ENCODE measurements at places on chromosomes 7 and 10.

- no peak for DNase-seq
Measured at GRCh38 chr10:68303849-68304412, 27.9 kb upstream of the HNRNPH3 start.

DNA sequence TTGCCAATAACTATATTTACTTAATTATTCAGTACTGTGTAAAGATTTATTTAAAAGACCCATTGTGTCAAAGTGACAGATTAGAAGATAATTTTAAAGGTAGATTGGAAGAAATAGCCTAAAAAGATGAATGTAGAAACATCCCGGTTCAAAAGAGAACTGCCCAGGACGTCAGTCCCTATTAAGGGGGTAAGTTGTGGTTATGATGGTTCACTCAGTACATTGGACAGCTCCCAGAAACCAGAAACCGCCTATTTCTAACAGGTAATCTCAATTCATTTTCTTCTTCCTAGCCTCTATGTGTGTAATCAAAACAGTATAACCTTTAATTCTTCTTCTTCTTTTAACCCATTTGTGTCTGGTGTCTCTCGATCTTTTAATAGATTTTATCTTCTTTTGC lies 1.5 kb upstream of the FERD3L start:
- DNase-seq = no peak

DNA sequence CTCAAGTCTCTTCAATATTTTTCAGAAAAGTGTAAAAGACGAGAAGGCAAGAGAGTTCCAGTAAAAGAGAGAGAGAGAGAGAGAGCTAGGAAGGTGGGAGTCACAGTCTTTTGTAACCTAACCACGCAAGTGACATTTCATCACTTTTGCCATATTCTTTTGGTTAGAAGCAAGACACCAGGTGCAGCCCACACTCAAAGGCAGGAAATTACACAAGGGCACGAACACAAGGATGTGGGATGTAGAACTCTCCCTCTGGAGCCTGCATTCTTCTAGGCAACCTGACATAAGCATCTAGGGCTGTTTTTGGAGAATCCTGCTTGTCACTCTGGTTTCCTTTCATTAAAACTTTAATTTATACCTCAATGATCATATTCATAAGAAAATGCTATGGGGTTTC lies 1213.1 kb downstream of the DNAJB9 start:
- DNase-seq = no peak

GRCh38 chr10:58672845-58673244 lies 160.2 kb downstream of the BICC1 start:
- no peak for DNase-seq

- DNase-seq = no peak
Measured at GRCh38 chr10:126016882-126017281, 120.5 kb downstream of the FANK1 start.

DNA sequence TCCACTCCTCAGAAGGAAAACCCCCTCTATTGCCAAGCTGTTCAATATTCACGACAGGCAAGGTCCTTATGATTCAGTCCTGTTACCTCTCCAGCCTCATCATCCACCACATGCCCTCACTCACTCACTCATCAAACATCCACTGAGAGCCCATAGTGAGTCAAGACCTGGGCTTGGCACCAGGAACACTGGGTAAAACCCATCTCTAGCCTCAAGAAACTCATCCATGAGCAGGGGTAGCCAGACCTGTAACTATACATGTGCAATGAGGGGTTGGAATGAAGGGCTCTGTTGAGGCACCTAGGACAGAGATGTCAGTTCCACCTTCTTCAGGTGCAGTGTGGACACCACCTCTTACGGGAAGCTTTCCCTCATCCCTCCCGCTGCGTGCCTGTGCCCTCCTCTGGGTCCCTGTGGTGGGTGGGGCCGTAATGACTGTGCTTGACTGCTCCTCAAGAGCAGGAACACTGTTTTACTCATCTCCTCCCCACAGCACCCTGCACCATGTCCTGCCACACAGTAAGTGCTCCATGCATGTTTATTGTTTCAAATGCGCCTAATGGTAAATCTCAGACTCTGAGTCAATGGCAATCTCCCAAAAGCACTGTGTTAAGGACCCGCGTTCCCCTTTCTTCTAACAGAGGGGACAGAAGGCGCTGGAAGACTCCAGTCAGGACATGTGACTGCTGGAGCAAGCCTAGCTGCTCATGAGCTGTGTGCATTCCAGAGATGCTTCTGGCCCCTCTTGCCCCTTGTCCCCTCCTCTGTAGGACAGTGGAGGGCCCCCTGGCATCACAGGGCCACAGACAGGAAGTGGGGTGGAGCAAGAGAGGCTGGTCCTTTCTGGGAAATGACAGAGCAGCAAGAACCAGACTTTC lies 95.4 kb downstream of the HIPK2 start:
- no peak for DNase-seq

- DNase-seq = no peak
Measured at GRCh38 chr7:92691578-92691977, 101.4 kb upstream of the FAM133B start.

DNA sequence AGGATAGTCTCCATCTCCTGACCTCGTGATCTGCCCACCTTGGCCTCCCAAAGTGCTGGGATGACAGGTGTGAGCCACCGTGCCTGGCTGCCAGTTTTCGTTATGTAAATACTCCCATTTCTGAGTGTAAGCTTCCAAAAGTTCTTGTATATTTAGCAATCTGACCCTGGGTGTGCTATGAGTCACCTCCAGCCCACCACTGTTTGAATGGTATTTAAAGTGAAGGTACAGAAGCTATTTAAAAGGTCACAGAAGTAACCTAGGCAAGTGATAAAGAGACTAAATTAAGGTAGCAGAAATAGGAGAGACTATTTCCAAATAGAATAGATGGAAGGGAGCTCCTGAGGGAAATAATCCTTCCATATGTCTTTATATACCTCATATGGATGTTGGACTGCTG lies 3.9 kb upstream of the ANKRD7 start:
- no peak for DNase-seq
